NCI-H1105 (cell line): ENCODE measurements at places on chromosomes 2 and 18.

DNA sequence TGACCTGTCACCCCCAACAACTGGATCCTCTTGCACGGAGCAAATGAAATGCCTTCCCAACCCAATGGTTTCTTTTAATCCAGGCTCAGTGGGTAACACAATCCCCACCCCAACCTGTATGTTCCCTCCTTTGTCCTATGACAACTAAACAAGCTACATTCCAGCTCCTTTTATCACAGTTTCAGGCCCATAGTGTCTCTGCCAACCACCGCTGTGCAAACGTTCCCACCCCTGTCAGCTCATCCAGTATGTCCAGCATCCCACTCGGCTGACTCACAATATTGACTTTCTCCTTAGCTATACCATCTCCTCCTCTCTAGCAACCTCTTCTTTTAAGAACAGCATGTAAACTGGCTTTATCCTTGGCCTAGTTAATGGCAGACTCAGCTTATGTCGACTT lies 117.9 kb upstream of the PPP1CB start:
- DNase-seq = no peak

GRCh38 chr2:73961823-73962615 lies 22.7 kb upstream of the TET3 start:
- no peak for DNase-seq

GRCh38 chr2:73997813-73998212 lies 13.1 kb downstream of the TET3 start:
- DNase-seq = no peak

DNA sequence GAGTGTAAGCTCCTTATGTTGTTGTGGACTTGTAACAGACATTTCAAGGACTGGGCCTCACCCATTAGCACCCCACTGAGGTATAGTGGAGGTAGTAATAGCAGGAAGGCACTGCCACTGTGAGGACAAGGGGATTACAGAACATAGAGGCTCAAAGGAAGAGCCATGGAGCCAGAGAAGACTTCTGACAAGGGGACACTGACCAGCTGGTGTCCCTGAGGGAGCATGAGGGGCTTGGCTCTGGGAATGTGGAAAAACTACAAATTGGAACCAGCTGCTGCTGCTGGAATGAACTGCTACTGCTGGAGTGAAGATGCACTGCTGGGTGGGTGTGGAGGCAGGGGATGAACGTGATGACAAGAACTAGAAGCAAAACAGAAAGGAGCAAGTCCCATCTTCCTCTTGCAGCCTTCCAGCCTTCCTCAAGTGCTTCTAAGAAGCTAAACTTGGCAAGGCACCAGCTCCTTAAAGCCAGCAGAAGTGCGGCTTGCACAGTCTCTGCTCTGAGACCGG lies 167.3 kb upstream of the NOSTRIN start:
- DNase-seq = no peak

- peak; percentile 51 for DNase-seq
These were observed 63.6 kb downstream of the CLHC1 start for GRCh38 chr2:55168221-55169154.

DNA sequence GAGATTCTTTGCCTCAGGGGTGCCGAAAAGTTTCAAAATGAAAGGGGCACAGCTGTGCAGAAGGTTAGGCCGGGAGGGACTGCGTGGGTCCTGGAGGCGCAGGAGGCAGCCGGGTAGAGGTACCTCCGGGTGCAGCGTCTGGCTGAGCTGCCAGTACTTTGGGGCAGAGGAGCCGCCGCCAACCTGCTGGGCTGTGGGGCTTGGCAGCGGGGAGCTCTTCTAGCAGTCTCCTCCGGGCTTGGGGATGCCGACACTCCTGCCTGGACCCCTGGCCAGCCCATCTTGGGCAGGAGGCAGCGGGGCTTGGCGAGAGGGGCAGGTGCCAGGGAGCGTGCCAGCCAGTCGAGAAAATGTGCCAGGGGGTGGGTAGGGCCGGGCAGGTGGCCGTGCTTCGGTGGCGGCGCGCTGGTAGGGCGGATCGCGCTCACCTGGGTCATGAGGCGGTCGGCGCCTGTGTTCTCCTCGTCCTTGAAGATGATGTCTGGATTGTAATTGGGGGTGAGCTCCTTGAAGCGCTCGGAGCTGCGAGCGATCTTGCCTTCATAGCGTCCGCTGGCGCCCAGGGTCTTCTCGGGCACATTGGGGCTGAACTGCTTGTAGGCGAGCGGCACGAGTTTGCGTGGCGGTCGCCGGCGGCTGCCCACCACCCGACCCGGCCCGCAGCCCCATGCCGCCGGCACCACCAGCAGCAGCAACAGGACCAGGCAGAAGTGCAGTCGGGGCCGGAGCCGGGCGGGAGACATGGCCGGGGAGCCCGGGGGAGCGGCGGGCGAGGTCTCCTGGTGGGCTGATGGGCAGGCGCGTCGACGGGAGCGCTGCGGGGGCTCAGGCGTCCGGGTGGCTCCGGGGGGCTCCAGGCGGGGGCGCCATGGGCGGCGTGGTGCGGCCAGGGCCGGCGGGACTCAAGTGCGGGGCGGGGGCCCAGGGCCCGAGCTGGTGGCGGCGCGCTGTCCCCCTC lies 717 bp downstream of the IHH start:
- no peak for DNase-seq

GRCh38 chr2:78431241-78431640 lies 594.3 kb upstream of the REG3G start:
- peak; percentile 8 for DNase-seq

DNA sequence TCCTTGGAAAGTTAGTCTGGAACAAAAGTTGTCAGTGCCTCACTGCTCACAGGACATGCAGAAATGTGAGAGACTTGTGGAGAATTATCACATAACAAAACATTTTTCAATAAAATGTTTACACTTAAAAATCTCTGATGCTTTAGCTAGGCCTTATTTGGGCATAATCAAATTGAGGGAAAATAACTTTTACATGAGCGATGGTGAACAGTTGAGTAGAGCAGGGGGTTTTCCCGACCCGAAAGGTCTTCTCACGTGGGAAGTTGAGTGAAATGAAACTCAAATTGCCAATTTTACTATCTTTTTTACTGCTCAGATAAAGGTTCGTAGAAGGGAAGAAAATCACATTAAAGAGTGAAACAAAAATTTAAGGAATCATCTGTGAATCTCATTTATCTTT lies 465.6 kb downstream of the MTX2 start:
- no peak for DNase-seq

DNA sequence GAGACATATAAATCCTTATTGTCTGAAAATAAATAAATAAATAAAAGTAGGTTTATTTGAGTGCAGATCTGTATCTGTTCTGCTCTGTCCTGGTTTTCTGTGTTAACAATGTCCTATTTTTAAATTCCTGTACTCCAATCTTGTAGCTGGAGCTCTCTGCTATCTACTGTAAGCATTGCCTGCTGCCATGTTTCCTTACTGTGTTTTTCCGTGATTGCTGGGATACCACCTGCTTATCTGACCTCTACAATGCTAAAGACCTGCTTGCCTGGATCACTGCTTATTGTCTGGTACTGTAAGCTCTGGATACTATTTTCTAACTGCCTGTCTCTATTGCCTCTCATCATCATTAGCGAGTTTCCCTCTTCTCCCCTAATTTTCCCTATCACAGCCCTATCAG lies 11.6 kb downstream of the PTPN4 start:
- no peak for DNase-seq
